ENCODE measurements at places on chromosomes 2 and 18. TPM values are rescaled to one million over a fixed set of nuclear protein-coding genes. Genes with fewer than 3 reads are reported as not detected.

DNA sequence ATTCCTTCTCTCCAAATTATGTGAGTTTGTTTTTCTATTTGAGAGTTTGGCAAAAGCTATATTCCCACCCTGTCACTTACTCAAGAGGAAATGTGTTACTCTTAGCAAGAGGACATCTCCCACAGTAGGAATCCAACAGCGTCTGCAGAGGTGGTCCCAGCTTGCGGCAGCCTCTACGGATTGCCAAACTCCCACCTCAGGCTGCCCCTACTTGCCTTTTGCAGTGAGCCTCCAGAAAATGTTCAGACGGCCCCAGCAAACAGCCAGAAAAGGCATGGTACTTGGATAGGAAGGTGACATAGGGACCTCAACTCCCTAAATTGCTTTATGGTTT is 158.4 kb downstream of the SUCLG1 start:
- no peak for DNase-seq

DNA sequence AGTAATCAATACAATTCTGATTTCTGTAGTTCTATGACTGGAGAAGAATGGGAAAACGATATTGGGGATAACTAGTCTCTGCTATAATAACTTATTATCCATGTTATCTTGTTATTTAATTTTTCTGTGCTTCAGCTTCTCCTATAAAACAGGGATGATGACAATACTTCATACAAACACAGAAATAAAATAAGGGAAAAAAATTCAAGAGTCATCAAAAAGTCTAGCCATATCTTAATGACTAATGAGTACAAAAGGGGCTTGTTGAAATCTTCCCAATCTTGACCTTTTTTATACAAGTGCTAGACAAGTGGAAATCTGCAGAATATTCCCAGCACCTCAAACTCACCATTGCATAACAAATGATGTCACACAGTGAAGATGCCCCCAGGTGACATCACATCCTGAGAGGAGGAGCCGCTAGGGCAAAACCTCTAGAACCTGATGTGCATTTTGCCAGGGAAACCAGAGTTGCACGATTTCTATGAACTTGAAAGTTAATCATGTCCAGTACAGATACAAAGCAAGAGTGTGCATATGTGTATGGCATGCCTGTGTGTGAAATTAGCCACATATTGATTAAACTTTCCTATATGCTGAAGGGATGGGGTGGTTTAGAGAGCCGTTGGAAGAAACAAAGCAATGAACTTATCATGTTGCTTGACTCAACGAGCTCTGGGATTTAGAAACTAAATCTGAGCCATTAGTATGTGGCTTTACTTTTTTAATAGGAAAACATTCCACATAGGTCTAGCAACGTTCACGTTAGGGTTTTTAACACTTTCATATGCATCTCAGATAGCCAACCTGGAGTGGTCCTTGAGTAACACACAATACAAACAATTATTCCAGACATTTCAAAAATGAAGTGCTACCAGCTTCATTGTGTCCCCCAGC is 278.9 kb downstream of the SLC4A3 start:
- no peak for DNase-seq

The GORASP2 gene
- total RNA-seq = 59.3 TPM

DNA sequence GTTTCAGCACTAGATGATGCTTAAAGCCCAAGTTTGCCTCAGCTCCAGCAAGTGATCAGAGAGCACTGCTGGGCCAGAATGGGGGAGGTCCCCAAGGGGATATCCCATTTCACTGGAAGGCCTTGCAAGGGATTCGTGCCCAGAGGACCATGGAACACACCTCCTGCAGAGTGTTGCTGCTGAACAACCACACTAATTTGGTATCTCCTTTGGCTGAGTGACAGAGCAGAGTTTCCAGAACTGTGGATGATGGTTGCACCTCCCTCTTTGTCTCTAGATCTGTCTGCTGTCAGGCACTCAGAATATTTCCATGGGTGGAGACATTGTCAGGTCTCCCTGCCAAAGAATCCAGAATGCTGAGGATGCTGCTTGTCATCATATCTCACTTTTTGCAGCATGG is 484.8 kb upstream of the NETO1 start:
- no peak for DNase-seq

- DNase-seq = no peak
Measured at GRCh38 chr2:151367571-151367970, 10.2 kb downstream of the TNFAIP6 start.

DNA sequence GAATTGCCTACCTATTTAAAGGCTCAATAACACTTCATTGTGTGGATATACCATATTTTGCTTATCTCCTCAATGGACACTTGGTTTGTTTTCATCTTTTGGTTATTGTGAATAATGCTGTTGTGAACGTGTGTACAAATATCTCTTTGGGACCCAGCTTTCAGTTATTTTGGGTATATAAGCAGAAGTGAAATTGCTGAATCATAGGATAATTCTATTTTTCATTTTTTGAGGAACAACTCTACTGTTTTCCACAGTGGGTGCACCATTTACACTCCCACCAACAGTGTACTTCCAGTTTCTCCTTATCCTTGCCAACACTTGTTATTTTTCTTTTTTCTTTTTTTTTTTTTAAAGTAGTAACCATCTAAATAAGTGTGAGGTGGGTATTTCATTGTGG is 29.0 kb downstream of the PTPN4 start:
- no peak for DNase-seq

- no peak for DNase-seq
Measured at GRCh38 chr2:54480025-54480424, 23.9 kb downstream of the SPTBN1 start.

DNA sequence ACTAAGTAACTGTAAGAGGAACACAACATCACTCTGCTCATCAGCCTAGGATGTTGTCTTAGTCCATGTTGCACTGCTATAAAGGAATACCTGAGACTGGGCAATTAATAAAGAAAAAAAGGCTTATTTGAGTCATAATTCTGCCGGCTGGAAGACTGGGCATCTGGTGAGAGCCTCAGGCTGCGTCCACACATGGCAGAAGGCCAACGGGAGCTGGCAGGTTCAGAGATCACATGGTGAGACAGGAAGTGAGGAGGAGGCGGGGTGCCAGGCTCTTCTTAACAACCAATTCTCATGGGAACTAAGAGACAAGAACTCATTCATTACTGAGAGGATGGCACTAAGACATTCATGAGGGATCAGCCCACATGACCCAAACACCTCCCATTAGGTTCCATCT is 46.8 kb downstream of the EPG5 start:
- no peak for DNase-seq

The ST8SIA5 gene
- not detected for total RNA-seq

DNA sequence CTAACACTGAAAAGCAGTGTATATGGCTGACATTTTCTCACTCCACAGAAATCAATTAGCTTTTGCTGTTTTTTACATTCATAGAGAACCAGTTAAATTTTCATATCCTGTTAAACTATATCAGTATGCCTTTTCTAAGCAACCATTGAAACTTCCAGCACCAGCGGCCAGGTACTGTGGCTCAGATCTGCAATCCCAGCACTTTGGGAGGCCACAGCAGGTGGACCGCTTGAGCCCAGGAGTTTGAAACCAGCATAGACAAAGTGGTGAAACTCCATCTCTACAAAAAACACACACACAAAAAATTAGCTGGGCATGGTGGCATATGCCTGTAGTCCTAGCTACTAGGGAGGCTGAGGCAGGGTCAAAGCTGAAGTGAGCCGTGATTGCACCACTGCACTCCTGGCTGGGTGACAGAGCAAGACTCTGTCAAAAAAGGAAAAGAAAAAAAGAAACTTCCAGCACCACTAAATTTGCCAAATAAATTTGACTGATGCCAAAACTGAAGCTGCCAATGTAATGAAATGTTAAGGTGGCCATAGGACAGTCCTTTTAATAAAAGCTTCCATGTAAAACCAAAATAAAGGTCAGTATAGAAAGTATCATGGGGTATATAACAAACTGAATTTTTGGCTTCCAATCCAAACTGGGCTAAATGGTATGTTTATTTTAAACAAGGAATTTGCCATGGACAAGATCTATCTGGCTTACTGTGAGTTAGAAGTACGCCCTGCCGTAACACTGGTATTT is 3.5 kb downstream of the SFT2D3 start:
- DNase-seq = no peak

- DNase-seq = no peak
Measured at GRCh38 chr2:219405451-219405850, 12.7 kb upstream of the DES start.

DNA sequence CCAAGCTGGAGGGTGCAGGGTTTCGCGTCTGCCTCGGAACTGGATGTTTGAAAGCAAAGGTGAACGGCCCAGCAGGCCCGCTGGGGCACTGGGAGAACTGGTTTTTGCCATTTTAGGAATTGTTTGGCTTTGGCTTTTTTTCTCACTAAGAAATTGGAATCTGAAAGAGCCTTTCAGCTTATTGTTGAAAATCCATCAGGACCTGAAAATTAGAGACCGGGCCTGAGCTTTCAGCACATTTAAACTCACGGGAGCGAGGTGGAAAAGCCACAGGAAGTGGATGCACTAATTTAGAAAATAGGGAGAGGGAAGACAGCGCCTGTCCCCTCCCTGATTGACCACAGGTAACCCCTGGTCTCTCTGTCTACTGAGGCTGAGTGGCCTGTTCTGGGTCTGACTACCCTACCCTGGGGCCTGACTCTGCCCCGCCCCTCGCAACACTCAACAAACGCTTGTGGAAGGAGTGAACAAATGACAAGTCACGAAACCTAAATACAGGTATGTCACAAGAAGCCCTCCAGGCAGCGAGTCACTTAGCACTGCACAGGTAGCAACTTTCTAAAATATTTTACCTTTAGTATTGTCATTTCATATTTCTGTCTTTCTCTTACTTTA is 100.3 kb upstream of the MBOAT2 start:
- DNase-seq = no peak

- no peak for DNase-seq
Measured at GRCh38 chr2:224160917-224161316, 121.8 kb upstream of the SERPINE2 start.

DNA sequence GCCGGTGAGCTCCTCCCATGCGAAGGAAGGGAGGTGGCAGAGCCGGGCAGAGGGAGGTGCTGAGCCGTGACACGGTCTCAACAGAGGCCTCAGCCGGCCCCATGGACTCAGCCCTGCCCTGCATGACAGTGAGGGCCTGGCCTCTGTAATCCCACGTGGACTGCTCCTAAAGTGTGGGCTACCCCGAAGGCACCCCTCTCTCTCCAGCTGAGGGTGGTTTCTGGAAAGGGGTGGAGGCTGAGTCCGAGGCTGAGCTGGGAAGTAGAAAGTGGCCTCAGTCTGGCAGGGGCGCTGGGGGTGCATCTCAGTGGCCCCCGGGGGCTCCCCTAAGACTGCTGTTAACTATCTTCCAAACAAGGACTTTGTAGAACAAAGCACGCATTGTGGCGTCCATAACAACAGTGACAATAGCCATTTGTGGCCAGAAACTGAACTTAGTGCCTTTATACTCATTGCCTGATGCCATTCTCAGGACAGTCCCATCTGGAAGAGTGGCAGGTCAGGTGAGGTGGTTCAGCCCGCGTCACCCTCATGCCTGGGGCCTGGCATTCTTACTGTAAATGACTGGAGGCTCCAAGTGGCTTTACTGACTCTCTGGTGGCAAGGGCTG is 192.4 kb downstream of the TWIST2 start:
- DNase-seq = no peak

- DNase-seq = no peak
Measured at GRCh38 chr18:12254820-12255511, 805 bp downstream of the CIDEA start.

The CPS1 gene
- 0.95 TPM for total RNA-seq

GRCh38 chr18:55228191-55228590 is 268.9 kb upstream of the CCDC68 start:
- DNase-seq = no peak

GRCh38 chr2:127106457-127106990 is 430 bp downstream of the BIN1 start:
- DNase-seq = peak; percentile 31
